ENCODE measurements at places on chromosomes 3 and 15. TPM values are rescaled to one million over a fixed set of nuclear protein-coding genes. Genes with fewer than 3 reads are reported as not detected.

The IL17RD gene
- 13.2 TPM for total RNA-seq

The CAV3 gene
- not detected for total RNA-seq

The IMPG2 gene
- 0.56 TPM for total RNA-seq

The SCN5A gene
- total RNA-seq: 0.79 TPM

The TNNC1 gene
- total RNA-seq: not detected

The CKMT1B gene
- total RNA-seq: 2.8 TPM

The KCNMB3 gene
- 1.6 TPM for total RNA-seq

The MCTP2 gene
- 32.9 TPM for total RNA-seq

The B3GNT5 gene
- total RNA-seq: 30.5 TPM

The ROPN1 gene
- total RNA-seq: not detected

The SNX22 gene
- 1.2 TPM for total RNA-seq

The MITF gene
- total RNA-seq: 39.0 TPM

The CSPG5 gene
- total RNA-seq: 0.47 TPM

The PRSS50 gene
- total RNA-seq: 0.32 TPM

The PRICKLE2 gene
- total RNA-seq: 74.6 TPM

The CDHR4 gene
- 0.36 TPM for total RNA-seq

The MED12L gene
- total RNA-seq: 0.37 TPM

The ADGRG7 gene
- total RNA-seq: not detected

The CATSPER2 gene
- total RNA-seq: 1.3 TPM

The REC114 gene
- total RNA-seq: not detected

The CAPN3 gene
- total RNA-seq: 25.4 TPM

The PTX3 gene
- 727 TPM for total RNA-seq

The CP gene
- total RNA-seq: 24.3 TPM

The SAXO2 gene
- total RNA-seq: 0.19 TPM

The DPPA4 gene
- total RNA-seq: not detected

The LRRC49 gene
- 7.1 TPM for total RNA-seq

The PARP3 gene
- 23.5 TPM for total RNA-seq

The OR4F15 gene
- total RNA-seq: not detected

The TMEM158 gene
- total RNA-seq: 15.0 TPM

The VIPR1 gene
- 73.8 TPM for total RNA-seq

The C3orf80 gene
- 0.28 TPM for total RNA-seq

The STXBP5L gene
- total RNA-seq: not detected

The P4HTM gene
- 28.2 TPM for total RNA-seq

The SLC24A1 gene
- total RNA-seq: 5.8 TPM

The DAPK2 gene
- 14.9 TPM for total RNA-seq

The KNG1 gene
- not detected for total RNA-seq

The GOLGA8G gene
- total RNA-seq: not detected

The KBTBD13 gene
- total RNA-seq: not detected

The RETNLB gene
- not detected for total RNA-seq

The CYP19A1 gene
- not detected for total RNA-seq

The CLRN1 gene
- not detected for total RNA-seq

Data from omental fat pad (tissue), 4 donors.